ENCODE measurements at places on chromosomes 11 and 22.
A peak's percentile ranks its signal among the peaks of the same experiment; 100 is the strongest.

GRCh38 chr11:11588243-11588642, 33.6 kb downstream of the GALNT18 start:
- DNase-seq: no peak

GRCh38 chr11:58433638-58434203, 5.8 kb upstream of the OR5B2 start:
- DNase-seq: no peak

DNA sequence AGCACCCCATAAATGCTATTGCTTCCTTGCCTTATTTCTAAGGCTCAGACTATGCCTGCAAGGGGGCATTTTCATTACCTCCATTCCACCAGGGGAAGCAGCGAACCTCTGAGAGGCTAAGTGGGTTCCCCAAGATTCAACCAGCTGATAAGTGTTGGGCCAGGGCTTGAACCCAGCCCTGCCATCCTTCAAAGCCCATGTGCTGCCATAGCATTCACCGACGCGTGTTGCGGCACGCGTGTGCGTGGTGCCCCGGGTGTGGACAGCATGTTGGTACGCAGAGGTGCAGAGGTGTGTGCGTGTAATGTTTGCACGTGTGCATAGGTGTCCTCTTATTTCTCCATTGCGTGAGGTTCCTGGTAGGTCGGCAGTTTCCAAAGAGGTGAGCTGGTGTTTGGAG, 66.0 kb upstream of the PPARA start:
- no peak for DNase-seq

- no peak for DNase-seq
Measured at GRCh38 chr11:84164728-84165127, 878.6 kb upstream of the CCDC90B start.

GRCh38 chr22:21044931-21045584, 688 bp upstream of the LRRC74B start:
- no peak for DNase-seq

DNA sequence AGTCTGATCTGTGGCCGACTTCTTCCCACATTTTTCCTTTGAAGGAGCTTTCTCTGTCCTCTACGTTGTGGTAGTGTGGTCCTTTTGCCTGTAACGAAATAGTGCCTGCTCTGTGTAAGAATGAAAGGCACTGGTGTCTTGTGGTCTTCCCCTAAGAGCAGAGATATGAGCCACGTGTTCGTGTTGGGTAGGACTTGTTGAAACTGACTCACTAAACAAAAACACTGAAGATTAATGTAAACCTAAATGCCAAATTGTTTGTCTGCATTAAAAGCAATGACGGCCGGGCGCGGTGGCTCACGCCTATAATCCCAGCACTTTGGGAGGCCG, 10.1 kb upstream of the RPS3 start:
- DNase-seq: no peak

DNA sequence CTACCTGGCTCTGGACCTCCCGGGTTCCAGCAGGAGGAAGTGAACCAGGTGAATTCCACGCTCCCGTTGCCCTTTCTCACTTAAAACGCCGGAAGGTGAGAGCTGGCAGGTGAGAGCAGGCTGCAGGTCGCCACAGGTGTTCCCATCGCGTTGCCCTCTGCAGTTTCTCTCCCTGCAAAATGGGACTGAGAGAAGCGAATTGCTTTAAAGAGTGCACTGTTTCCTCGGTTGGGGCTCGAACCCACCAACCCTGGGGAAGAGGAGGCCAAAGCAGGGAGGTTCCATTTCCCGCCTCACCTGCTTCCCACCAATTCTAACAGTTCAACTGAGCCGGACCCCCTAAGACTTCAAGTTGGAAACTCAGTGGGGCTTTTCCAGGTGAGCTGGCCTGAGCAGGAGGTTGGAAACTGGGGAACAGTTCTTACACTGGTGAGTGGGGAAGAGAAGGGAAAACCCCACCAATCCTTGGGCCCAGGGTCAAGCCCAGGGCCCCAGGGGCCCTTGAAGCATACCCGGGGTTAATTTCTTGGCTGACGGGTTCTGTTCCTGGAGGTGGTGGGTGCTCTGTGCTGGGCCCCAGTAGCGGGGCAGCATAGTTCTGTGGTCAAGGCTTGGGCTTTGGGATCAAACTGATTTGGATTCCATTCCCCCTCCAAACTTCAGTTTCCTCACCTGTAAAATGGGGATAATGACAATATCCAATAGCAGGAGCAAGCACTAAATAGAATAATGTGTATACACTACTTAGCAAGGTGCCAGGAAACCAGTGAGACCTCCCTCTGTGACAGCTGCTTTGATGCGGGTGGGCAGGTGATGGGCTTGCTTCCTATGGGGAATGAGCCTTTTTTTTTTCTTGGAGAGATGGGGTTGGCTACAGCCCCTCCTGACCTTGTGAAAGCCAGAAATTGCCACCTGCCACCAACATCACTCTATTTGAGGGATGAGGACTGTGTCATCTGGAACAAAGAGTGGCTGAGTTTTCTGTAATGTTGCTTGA, 788 bp downstream of the CD82 start:
- DNase-seq: peak; percentile 85

DNA sequence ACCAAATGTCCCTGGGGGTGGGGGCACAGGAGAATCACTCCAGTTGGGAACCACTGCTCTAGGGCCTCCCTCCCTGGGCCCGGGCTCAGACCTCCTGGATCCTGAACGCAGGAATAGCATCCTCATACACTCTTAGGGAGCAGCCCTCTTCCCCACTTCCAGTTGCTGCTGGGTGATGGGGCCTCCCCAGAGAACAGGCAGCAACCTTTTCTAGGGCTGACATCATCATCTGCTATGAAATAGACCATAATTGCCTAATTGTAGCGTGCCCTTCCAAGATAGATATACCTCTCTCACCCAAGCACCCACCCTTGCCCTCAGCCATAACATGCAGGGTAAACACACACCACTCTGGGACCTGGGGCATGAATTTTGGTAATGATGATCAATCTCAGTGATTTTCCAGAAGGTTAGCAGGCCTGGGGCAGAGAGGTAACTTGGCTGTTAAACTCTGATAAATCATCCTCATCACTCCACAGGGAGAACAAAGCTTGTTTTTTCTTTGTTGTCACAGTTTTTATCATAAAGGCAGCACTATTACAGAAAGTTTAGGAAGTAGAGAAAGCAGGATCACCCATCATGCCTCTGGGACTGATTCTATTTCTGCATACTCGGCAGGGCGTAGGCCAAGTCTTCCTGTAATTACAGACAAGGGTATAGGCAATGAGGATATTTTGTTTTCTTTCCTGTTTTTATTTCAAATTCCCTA, 88.3 kb upstream of the PRDM11 start:
- DNase-seq: peak; percentile 33

DNA sequence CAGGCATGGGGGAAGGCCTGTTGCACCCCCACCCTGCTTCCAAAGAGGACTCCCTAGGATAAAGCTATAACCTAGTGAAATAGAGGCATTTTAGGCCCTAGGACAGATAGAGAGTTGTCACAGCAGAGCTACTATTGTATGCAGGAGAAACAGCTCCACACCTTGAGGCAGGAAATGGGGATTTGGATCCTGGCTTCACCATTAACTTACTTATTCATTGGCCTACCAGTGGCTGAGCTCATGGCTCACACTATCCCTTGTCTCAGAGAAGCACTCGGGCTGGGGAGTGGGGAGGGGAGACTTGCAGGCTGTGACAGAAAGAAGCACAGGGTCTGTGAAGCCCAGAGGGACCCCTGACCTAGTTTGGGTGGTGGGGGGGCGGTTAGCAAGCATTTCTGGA, 999 bp upstream of the PDE2A start:
- DNase-seq: no peak

GRCh38 chr11:125090816-125091215, 20.6 kb downstream of the TMEM218 start:
- no peak for DNase-seq

- no peak for DNase-seq
Measured at GRCh38 chr22:41117127-41117965, 25.0 kb downstream of the EP300 start.

- DNase-seq: no peak
Measured at GRCh38 chr11:66539870-66540213, 6.0 kb downstream of the ZDHHC24 start.

DNA sequence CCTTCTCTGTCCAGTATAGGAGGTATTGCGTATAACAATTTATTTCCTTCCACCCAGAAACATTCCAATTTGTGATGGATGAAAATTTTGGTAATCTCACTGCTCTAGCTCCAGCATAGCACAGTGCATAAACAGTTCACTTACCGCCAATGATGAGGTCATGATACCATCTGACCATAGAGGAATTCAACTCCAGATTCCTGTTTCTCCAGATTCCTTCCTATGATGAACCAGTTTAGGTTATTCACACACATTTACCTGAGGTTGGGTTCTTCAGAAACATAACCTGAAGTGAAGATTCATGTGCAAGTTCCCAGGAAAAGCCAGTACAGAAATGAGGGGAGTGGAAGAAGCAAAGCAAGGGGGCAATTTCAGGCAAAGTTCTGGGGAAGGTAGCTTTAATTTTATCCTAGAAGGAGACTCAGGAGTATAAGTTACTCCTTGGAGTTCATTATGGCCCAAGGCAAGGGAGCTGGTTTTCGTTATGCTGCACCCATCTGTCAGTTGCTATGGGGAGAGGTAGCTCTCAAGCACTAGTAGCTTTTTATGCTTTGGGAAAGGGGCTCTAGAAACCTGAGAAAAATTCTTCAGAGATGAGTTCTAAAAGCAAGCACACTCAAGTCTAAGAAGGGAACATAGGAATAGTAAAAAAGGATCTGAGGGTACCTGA, 121.6 kb downstream of the CASP12 start:
- DNase-seq: no peak

DNA sequence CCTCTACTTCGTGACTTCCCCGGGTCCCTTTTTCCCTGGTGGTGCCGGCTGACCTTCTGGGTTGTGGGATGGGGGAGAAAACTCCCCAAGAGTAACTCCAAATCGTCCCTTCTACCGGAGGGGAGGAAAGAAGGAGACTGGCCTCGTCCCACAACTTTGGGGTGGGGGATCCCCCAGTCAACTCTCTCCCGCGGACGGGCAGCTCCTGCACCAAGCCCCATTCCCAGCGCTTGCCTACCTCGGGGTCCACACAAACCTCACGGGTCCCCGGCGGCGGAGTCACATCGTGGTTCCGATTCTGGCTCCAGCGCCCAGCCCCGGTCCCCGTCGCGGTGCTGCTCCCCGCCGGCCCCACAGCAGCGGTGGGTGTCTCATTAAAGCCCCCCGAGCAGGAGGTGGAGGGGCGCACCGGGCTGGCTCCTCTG, 317 bp downstream of the BDNF start:
- DNase-seq: no peak

DNA sequence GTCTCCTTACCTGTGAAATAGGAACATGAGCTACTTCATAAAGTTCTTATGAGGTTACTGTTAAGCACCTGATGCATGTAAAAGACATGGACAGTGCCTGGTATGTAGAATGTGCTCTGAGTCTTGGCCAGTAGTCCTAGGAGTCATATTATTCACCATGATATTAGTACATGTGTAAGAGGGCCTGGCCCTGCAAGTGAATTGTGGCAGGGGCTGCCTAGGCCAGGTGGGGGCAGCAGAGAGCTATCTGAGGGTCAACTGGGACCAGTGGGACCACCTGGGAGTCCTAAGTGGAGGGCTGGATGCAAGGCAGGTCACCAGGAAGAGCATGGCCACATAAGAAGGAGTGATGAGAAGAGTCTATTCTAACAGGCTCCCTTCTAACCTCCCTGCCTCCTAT, 529.5 kb downstream of the SOX6 start:
- peak; percentile 39 for DNase-seq

DNA sequence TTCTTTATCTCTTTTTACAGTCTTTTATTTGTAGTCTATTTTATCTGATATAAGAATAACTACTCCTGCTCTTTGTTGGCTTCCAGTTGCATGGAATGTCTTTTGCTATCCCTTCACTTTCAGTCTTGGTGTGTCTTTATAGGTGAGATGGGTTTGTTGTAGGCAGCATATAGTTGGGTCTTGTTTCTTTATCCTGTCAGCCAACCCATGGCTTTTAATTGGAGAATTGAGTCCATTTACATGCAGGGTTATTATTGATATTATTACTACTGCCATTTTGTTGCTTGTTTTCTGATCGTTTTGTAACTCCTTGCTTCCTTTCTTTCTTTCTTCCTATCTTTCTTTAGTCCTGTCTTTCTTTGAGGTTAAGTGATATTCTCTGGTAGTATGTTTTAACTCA, 11.9 kb upstream of the IL17RA start:
- no peak for DNase-seq

DNA sequence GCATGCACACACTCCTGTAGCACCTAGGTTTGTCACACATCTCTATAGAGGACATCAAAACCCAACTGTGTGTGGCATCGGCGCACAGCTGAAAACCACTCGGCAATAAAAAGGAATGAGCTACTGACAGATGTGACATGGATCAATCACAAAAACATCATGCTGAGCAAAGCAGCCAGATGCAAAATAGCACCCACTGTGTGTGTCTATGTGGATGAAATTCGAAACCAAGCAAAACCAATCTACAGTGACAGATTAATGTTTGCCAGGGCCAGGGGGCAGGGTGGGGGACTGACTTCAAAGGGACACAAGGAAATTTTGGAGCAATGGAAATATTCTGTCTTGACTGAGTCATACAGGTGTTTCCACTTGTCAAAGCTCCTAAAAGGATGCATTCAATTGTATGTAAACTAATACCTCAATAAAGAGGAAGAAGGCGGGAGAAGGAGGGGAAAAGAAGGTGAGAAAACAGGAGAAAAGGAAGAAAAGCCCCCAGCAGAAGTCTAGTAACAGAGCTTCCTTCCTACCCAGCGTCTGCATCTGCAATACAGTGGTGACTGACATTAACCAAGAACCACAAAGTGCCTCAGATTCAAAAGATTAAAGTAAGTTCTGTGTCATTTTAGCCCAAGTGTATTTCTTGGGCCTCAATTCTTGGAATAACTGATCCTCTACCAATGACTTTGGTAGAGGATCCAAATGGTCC, 49.8 kb downstream of the PACSIN2 start:
- DNase-seq: no peak

GRCh38 chr11:113528982-113529381, 53.8 kb upstream of the DRD2 start:
- DNase-seq: no peak

GRCh38 chr11:105296806-105297205, 157.2 kb upstream of the CARD18 start:
- DNase-seq: no peak

- no peak for DNase-seq
Measured at GRCh38 chr11:107561688-107562087, 3.8 kb downstream of the ALKBH8 start.

GRCh38 chr11:122832721-122833470, 5.4 kb upstream of the CRTAM start:
- no peak for DNase-seq

DNA sequence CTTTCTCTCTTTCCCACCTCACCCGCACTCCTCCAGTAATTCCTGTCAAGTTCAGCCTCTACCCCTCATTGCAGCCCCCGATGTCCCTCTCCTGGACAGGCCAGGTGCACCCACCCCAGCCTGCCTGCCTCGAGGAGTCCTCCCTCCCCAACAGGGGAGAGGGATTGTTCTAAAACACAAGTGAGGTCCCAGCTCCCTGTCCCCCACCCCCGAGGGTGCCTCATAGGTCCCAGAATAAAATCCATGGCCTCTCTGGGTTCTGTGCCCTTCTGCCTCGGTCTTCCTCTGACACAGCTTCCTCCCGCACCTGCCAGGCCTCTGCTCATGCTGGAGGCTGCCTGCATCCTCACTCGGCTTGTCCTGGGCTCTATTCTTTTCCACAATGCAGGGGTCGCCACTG, 720.1 kb downstream of the BRD1 start:
- no peak for DNase-seq

Data from NCI-H2081 (cell line).